ENCODE measurements at places on chromosomes 1 and 21. TPM values are rescaled to one million over a fixed set of nuclear protein-coding genes. Genes with fewer than 3 reads are reported as not detected.

PAX7 gene
- not detected for total RNA-seq

PIK3R3 gene
- total RNA-seq: 35.3 TPM

TYW3 gene
- 15.0 TPM for total RNA-seq

IL10RB gene
- 10.2 TPM for total RNA-seq

NBPF6 gene
- total RNA-seq: not detected

NCAM2 gene
- 1.8 TPM for total RNA-seq

GJA8 gene
- not detected for total RNA-seq

FBLIM1 gene
- total RNA-seq: 66.6 TPM

- DNase-seq: no peak
- H3K4me1 ChIP-seq: no peaks in the 10 kb centered on the region
- H3K27ac ChIP-seq: no peak overlapping the region
- no peaks in the 10 kb centered on the region for H3K36me3 ChIP-seq
- H3K27me3 ChIP-seq: no peaks in the 10 kb centered on the region
Measured at GRCh38 chr21:25509862-25510261, 97.4 kb downstream of the MRPL39 start.

GRCh38 chr1:112017183-112017582, 27.7 kb upstream of the KCND3 start:
- no peak for DNase-seq
- H3K27ac ChIP-seq: no peak overlapping the region
- no peaks in the 10 kb centered on the region for H3K36me3 ChIP-seq
- no peaks in the 10 kb centered on the region for H3K4me1 ChIP-seq
- H3K27me3 ChIP-seq: no peaks in the 10 kb centered on the region

- H3K27ac ChIP-seq: peak overlapping the region; percentile 97
- no peaks in the 10 kb centered on the region for H3K27me3 ChIP-seq
- peak; percentile 91 for DNase-seq
- peak overlapping the region; percentile 68 for H3K4me3 ChIP-seq
- H3K36me3 ChIP-seq: no peaks in the 10 kb centered on the region
- H3K4me1 ChIP-seq: peaks cover 38% of the 10 kb centered on the region
Measured at GRCh38 chr21:15065392-15066122, 757 bp upstream of the NRIP1 start.

GRCh38 chr1:39076127-39076798, 50.1 kb downstream of the NDUFS5 start:
- H3K27ac ChIP-seq: peak overlapping the region; percentile 71
- no peaks in the 10 kb centered on the region for H3K27me3 ChIP-seq
- peak; percentile 87 for DNase-seq
- H3K36me3 ChIP-seq: no peaks in the 10 kb centered on the region

DNA sequence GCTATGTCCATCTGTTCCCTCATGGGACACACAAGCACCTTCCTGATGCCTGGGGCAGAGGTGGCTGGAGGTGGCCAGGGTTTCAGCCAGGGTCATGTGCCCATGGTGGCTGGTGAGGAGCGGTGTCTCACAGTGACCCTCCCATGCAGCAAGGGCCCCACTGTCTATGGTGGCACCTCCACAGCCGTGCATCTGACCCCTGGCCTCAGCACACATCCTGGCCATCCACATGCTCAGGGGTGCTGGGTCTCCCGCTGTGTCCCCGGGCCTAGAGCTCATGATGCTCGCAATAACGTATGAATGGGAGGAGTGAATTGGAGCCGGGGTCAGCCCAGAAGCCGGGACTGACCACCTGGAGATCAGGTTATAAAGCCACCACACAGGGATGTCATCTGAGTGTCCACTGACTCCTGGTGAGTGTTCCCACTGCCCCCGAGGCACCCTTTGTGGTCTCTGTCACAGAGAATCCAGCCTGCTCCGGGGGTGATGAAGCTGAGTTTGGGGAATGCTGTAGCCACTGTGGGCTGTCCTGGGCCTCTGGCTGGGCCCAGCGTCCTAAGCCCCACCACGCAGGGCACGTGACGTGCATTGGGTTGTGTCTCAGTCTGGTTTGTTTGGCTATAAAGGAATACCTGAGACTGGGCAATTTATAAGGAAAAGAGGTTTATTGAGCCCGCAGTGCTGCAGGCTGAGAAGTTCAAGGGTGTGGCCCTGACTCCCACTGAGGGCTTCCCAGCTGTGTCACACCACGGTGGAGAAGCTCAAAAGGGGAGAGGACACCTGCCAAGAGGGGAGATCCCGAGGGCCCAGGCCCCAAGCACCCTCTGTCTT, 51.7 kb downstream of the SIK1 start:
- no peaks in the 10 kb centered on the region for H3K36me3 ChIP-seq
- no peak for DNase-seq
- no peak overlapping the region for H3K27ac ChIP-seq
- no peak overlapping the region for H3K4me3 ChIP-seq

DNA sequence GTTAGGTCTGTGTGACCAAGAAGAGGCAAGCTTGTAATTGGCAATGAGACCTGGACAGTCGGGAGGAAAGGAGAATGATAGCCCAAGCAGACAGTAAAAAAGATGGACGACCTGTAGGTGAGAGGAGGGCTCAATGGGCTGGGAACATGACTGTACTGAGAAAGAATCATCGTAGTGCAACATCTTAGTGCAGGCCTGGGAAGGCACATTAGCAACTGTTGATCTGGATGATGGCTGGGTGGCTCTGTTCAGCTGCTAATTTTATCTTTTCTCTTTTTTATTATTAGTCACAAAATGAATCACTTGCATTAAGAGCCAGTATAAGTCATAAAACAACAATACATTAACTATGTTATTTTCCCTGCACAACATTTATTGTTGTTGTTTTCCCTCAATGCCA, 32.9 kb downstream of the IFI44 start:
- no peaks in the 10 kb centered on the region for H3K4me1 ChIP-seq
- H3K27me3 ChIP-seq: no peaks in the 10 kb centered on the region
- H3K27ac ChIP-seq: no peak overlapping the region
- no peaks in the 10 kb centered on the region for H3K36me3 ChIP-seq
- no peak for DNase-seq

DNA sequence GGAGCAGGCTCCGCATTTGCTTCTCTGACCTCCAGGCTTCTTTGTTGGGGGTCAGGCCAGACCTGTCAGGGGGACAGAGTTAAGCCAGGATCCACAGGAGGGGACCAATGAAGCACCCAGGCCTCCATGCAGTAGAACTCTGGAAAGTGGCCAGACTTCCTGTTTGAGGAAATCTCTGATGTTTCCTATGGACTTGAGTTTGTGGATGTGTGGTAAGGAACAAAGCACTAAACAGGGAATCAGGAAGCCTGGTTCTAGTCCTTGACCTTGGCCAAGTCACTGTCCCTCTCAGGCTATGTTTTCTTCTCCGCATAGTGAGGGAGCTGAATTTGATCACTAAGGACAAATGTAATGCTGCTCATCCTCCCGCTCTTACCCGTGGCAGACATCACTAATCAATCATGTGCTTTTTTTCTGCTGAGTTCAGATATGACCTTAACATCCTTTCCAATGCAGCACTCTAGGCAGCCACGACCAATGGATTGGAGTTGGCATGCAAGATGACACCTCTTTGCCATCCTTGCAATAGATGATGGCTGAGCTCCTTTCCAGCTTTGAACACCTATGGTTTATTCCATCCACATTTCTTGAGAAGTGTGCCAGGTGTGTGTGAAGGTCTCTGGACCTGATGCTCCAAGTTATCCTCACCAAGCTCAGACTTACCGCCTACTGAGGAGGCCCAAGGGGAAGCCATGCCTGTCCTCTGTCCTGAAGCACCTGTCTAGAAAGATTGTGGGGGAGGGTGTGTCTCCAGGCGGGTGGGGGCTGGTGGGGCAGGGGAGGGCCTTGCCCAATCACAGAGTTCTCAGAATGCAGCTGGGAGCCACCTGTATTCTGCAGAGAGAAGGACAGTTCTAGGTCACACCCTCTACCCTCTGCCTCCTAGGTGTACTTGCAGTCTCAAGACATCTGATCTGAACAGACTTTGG, 9.9 kb downstream of the SH2D2A start:
- H3K36me3 ChIP-seq: no peaks in the 10 kb centered on the region
- no peaks in the 10 kb centered on the region for H3K4me1 ChIP-seq
- DNase-seq: no peak
- H3K27ac ChIP-seq: no peak overlapping the region
- no peak overlapping the region for H3K4me3 ChIP-seq

DNA sequence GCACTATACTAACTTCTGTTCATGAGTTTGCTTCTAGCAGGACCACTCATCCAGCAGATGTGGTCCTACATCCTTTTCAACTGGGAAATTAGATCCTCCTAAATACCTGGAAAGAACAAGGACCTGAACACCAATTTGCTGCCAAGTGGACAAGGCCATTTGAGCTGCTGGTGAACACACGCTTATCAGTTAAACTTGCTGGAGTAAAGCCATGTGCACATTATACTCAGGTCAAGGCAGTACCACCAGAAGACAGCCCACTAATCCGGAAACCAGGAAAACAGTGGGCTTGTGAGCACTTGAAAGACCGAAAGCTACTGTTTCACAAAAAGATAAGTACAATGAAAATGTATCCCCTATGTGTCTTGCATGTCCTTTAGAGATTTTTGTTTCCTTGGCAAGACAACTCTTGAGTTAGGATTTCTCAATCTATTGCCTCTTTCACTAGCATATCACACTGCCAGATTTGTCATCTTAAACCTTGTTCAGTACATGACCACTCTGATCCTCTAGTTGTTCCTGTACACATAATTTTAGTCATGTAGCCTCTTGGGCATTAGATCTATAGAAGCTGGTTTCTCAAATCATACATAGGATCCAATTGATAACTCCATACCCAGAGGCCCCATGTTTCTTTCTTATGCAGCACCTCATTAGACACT, 4.5 kb upstream of the REN start:
- H3K4me3 ChIP-seq: no peak overlapping the region
- DNase-seq: no peak
- H3K36me3 ChIP-seq: no peaks in the 10 kb centered on the region
- H3K27me3 ChIP-seq: no peaks in the 10 kb centered on the region

GRCh38 chr1:15775706-15776105, 17.1 kb downstream of the FBLIM1 start:
- DNase-seq: no peak
- H3K27ac ChIP-seq: no peak overlapping the region

GRCh38 chr1:47411436-47411835, 4.6 kb upstream of the FOXE3 start:
- DNase-seq: no peak
- no peak overlapping the region for H3K4me3 ChIP-seq
- H3K4me1 ChIP-seq: no peaks in the 10 kb centered on the region
- no peak overlapping the region for H3K27ac ChIP-seq
- no peaks in the 10 kb centered on the region for H3K36me3 ChIP-seq

- H3K27ac ChIP-seq: peak overlapping the region; percentile 39
- DNase-seq: no peak
- H3K4me3 ChIP-seq: no peak overlapping the region
- H3K36me3 ChIP-seq: peaks cover 76% of the 10 kb centered on the region
Measured at GRCh38 chr1:109925159-109925990, 14.7 kb downstream of the CSF1 start.

DNA sequence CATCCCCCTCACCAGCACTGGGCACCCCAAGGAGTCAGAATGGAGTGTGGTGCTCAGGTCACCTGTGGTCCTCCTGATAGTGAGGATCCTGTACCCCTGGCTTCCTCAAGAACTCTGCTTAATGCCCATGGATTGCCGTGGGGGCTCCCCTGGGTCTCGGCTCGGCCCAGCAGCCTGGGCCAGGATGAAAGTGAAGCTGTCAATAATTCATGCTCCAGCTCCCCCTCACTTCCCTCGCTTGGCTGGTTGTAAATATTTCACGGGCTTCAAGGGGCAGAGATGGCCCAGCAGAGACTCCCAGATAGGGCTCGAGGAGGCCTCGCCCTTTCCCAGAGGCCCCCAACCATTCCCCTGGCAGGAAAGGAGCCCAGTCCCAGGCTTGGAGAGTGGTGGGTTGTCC, 42.6 kb upstream of the KCNA10 start:
- no peak overlapping the region for H3K27ac ChIP-seq
- no peak overlapping the region for H3K4me3 ChIP-seq
- no peaks in the 10 kb centered on the region for H3K36me3 ChIP-seq

GRCh38 chr21:42864815-42865775, 14.2 kb downstream of the WDR4 start:
- peaks cover 33% of the 10 kb centered on the region for H3K36me3 ChIP-seq
- H3K27ac ChIP-seq: no peak overlapping the region
- H3K4me1 ChIP-seq: peaks cover 9% of the 10 kb centered on the region
- H3K4me3 ChIP-seq: no peak overlapping the region

DNA sequence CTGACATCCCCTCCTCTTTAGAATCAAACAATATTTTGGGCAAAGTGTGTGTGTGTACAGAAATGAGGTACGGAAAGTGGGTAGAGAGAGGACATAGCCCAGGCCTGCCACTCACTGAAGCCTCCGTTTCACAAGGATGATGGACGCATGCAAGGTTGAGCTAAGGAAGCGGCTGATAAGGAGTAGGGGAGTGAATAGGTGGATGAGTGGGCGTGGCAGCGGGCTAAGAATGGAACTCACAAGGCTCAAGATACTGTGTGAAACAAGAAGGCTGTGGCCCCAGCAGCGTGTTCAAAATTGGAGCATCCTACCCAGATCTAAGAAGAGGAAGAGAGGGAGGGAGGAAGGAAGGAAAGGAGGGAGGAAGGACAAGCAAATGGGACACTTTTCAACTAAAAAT, 37.5 kb downstream of the VWA5B1 start:
- H3K36me3 ChIP-seq: no peaks in the 10 kb centered on the region
- no peak overlapping the region for H3K4me3 ChIP-seq
- DNase-seq: no peak
- H3K4me1 ChIP-seq: no peaks in the 10 kb centered on the region

GRCh38 chr1:178308438-178308837, 188.3 kb downstream of the CLEC20A start:
- DNase-seq: no peak
- no peaks in the 10 kb centered on the region for H3K27me3 ChIP-seq
- H3K4me1 ChIP-seq: no peaks in the 10 kb centered on the region
- H3K27ac ChIP-seq: no peak overlapping the region

Data from right atrium auricular region (tissue), 2 donors.